NCI-H446 (cell line): ENCODE measurements at places on chromosomes 12 and 14.

- no peak for DNase-seq
Observed at GRCh38 chr12:113262710-113263109, 41.4 kb downstream of the TPCN1 start.

GRCh38 chr12:3285570-3285969 lies 205.4 kb upstream of the PRMT8 start:
- no peak for DNase-seq

GRCh38 chr12:52636592-52637258 lies 15.3 kb downstream of the KRT2 start:
- DNase-seq, result no peak

DNA sequence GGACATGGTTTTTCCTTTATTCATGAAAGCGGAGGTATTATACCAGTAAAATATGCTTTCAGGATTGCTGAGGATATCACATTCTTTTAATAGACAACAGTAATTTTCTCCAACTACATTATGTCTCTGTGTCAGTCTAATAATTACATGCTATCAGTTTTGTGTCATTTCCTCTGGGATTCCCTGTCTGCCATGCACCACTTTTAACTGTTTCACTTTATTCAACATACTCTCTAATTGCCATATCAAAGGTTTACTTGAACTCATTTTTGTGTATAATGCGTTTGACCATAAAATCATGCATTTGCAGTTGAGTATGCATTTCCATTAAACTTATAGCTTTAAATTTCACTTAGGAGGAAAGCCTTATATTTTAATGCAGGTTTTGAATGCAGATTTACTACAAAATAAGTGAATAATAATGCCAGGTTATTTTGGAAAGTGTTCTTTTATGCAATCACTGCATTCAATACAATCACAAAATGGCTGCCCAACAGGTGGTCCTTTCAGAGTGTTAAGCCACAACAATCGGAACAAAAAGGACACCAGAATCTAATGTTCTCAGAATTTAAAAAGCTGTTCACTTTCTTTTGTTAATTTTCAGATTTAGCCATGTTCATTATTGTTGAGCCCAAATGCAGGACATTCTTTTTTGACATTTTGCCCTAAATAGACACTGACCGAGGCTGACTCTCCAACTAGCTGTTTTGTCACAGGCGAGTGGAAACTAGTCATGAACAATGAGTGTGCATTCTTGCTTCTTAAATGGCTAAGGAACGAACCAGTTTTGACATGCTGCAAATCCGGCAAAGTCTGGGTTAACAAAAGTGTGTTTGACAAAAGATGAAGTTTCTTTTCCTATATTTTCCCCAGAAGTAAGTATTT lies 40.9 kb downstream of the MBIP start:
- no peak for DNase-seq

GRCh38 chr14:103243764-103244737 lies 90.0 kb upstream of the EIF5 start:
- no peak for DNase-seq

- DNase-seq, result no peak
Observed at GRCh38 chr14:101065246-101065645, 161.7 kb upstream of the RTL1 start.

GRCh38 chr12:51886021-51886710 lies 1.7 kb upstream of the ANKRD33 start:
- no peak for DNase-seq

- no peak for DNase-seq
Observed at GRCh38 chr12:130768120-130768519, 52.0 kb upstream of the RIMBP2 start.

DNA sequence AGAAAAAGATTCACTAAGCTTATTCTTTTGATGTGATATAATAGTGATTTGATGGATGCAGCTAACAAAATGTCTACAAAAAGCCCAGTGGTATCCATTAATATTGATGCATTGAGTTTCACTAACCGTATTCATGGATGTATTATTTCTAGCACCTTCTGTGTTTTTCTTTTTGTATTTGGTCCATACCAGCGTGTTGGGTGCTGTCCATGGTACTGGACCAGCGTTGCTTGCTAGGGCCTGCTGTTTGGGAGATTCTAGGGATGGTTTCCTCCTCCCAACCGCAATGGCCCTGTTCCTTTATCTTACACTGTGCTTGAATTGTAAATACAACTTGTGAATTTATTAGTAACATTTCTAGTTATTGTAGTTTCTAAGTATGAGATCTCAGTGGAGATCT lies 31.7 kb downstream of the ANO4 start:
- no peak for DNase-seq

GRCh38 chr12:29782285-29782870 lies 1.4 kb downstream of the TMTC1 start:
- DNase-seq, result peak; percentile 30

- no peak for DNase-seq
Observed at GRCh38 chr12:103505371-103506236, 9.8 kb upstream of the C12orf42 start.

- DNase-seq, result no peak
Observed at GRCh38 chr12:113276946-113277500, 55.8 kb downstream of the TPCN1 start.

DNA sequence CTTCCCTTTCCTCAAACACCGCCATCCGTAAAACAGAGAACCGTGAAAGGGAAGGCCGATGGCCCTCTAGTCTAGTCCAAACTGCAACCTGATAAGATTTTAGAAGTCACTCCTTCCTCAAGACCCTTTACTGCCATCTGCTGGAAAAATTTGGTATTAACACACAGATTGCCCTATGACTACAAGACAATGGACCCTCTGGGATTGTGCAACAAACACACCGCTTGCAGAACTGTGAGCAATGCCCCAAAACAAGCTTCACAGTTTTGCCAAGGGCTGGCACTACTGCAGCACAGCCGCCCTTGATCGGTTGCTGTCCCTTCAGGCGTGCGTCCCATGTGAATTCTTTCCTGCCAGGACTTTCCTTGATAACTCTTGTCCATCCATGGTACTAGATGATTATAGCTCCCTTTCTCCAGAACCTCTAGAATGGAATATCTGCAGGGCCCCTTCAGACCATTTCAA lies 23.1 kb downstream of the LLPH start:
- peak; percentile 91 for DNase-seq

DNA sequence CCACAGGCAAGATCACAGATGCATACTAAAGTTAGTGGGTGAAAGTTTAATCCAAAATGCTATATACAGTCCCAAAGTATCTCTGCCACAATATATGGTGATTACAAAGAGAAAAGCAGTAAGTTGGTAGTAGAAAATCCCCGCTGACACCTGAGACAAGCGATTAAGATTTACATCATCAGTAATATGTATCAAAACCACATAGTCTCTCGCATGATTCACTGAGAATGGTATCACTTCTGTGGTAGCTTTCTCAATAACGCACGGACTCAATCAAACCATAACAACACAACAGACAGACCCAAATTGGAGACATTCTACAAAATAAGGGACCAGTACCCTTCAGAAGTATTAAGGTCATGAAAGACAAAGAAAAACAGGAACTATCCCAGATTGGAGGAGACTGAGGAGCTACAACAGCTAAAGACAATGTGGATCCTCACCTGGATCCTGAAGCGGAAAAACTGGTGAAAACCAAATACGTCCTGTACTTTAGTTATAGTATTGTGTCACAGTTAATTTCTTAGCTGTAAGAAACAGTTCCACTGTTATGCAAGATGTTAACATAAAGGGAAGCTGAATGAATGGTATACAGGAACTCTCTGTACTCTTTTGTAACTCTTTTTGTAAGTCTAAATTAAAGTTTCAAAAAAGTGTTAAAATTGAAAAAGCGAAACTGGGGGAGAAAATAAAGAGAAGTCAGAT lies 51.0 kb downstream of the SPTLC2 start:
- no peak for DNase-seq

- DNase-seq, result no peak
Observed at GRCh38 chr12:64390275-64390851, at the start of gene C12orf56. TSS of gene C12orf56 (minus strand) at chr12:64390758. CDS start at chr12:64390565, 193 bp downstream.

- no peak for DNase-seq
Observed at GRCh38 chr12:113314121-113314529, 20.8 kb downstream of the SLC8B1 start.

GRCh38 chr14:99511421-99512109 lies 30.4 kb downstream of the CCNK start:
- DNase-seq, result no peak

- no peak for DNase-seq
Observed at GRCh38 chr14:75604979-75605851, 26.8 kb downstream of the FLVCR2 start.

DNA sequence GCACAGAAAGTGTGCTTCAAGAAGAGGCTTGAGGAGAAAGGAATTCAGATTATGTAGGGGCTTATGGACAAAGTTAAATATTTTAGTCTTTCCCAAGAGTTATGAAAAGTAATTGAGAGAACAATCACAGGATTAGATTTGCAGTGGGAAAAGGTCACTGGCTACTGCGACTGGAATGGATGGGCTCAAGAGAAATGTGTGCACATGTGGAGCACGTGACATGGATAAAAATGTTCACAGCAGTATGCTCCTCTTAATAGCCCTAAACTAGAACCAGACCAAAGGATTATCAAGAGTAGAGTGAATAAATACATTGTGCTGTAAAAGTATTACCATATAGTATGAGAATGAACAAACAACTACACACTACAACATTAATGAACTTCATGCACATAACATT lies 78.1 kb downstream of the ABCD2 start:
- DNase-seq, result no peak

- DNase-seq, result no peak
Observed at GRCh38 chr12:131511803-131512561, 198.9 kb upstream of the SFSWAP start.

GRCh38 chr14:44420226-44420625 lies 86.9 kb downstream of the FSCB start:
- DNase-seq, result no peak

DNA sequence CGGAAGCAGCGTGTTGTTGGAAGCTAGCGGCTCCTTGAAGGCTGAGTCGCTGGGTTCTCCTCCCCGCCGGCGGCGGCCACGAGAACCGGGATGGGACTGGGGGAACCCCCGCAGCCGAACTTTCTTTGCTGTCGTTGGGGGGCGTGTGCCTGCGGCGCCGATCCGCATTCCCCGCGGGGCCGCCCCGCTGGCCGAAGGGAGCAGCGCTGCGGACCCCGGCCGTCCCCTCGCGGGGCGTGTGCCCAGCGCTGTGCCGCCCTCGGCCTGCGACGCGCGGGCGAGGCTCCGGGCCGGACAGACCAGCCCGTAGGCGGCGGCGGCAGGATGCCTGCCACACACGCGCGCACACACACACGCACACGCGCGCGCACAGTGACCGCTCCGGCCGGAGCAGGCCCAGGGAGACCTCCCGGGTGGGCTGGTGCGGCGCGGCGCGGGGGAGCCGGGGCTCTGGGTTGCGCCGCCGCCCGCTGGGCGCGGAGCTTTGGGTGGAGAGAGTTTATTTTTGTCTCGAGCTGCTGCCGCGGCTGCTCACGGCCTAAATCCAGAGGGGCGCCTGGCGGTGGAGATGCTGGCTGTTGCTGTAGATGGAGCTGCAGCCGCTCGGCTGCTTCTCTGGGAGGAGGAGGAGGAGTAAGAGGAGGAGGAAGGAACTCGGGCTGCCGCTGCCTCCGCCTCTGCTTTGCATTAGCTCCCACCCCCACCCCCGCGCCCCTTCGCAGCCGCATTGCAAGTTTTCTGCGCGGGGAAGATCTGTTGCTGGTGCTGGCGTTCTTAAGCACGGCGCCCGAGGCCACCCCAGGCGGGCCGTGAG lies at the start of gene SAMD4A:
Gene SAMD4A, plus strand, starts transcription at position 719 of the 814 bp plus-strand sequence. CDS start 789 bp downstream, outside the sequence.
- no peak for DNase-seq
